ENCODE measurements at places on chromosomes 7 and 10.

GRCh38 chr10:88883448-88883809 lies 3.4 kb downstream of the STAMBPL1 start:
- no peak for DNase-seq

GRCh38 chr7:121547544-121548092 lies 151.5 kb upstream of the FAM3C start:
- no peak for DNase-seq

GRCh38 chr10:110710621-110711020 lies 66.5 kb downstream of the RBM20 start:
- DNase-seq: no peak

DNA sequence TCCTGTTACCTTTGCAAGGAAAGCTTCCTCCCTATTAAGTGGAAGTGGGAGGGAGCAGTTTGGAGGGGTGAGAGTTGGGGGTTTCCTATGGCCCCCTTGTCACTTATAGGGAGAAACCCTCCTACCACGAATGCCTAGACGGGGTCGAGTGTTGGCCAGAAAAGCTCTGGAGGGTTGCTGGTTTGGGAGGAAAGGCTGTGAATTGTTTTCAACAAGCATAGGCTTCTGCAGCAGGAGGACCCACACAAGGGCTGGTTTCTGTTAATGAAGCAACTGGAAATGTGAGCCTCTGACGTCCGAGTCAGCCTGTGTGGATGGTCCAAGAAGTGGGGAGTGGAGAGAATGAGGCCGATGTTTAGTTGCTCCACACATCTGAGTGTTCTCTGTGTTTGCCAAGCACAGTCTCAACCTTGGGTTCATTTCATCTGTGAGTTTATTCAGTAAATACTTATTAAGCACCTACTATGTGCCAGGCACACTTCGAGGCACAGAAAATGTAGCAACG lies 37.3 kb upstream of the LEP start:
- DNase-seq: no peak

DNA sequence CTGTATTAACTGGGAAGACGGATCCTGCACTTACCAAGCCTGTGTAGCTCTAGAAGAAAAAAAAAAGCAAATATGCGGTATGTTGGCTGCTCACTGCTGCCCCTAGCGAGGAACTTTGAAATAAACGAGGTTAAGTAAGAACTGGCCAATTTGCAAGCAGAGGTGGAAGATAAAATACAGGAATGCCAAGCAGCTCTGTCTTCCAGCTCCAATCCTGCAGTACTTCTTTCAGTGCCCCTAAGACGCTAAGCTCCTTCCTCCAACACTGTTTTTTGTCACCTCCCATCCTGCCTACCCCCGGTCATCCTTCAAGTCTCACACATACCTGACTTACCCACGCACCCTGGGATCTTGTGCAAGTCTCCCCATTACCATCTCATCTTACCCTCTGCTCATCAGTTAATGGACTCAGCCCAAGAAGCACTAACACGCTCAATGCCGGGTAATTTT lies 809 bp downstream of the C10orf143 start:
- DNase-seq: peak; percentile 52

- DNase-seq: no peak
These were observed 87.1 kb downstream of the CYP26A1 start for GRCh38 chr10:93160829-93161228.

DNA sequence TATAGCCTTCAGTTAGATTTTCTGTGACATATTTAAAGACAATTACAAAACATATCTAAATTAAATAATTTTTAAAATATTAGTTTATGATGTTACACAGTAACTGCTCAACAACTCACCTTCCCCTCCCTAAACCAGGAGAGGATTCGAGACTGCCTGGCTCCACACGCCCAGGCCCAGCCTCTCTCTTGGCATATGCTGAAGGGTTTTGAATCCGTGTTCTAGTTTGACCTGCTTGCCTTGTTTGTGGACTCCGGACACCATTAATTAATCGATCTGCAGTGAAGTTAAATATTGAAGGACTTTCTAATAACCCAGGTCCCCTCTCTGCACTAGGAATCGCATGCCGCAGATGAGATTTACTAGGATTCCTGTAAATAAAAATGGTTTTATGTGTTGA lies 106.6 kb downstream of the LARP4B start:
- DNase-seq: no peak

DNA sequence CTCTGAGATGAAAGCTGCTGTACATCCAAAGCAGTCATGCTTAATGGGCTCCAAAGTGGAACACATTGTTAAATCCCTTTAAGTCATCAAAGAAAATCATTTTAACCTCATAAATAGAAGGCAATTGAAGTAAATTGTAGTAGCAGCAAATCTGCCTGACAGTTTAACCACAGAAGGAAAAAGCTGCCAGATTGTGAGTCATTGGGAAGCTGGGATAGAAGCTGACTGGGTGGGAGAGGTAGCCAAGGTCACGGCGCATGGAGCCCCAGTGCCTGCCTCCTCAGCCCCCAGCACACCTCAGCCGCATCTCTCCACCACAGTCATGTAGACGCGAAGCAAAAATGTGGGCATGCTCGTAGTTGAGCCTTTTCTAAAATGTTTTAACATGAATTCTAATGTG lies 44.0 kb downstream of the TARP start:
- DNase-seq: no peak

DNA sequence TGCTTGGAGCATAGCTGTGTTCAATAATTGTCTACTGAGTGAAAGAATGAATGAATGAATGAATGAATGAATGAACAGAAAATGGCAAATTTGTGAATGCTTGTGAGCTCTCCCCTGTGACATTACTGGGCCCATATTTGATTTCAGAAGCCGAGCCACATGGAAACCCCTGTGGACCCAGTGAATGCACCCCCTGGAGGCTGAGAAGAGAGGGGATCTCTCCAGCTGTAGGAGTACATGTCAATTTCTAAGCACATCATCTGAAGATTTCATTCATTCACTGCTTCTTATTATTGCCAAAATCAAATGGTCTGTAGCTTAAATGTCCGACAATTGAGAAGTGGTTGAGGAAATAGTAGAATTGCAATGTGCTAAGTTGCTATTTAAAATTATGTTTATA lies 58.3 kb upstream of the DOCK1 start:
- no peak for DNase-seq

DNA sequence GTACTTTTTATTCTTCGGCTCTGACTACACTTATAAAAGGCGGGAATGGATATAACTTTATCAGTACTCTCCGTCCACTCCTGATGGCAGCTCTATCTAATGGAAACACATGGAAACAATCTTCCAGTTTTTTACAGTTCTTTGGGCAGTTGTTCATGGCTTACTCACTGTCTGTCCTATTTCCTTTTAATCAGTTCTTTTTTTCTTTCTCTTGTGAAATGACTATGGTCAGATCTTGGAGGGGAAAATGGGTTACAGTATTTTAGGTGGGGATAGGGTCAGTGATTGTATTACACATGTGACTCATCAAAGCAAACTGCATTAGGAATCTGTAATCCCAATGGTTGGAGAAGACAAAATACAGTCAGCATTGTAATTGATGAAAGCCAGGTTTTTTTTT lies 112.4 kb downstream of the BICC1 start:
- DNase-seq: no peak

GRCh38 chr10:113356794-113357680 lies 195.8 kb upstream of the HABP2 start:
- DNase-seq: no peak

DNA sequence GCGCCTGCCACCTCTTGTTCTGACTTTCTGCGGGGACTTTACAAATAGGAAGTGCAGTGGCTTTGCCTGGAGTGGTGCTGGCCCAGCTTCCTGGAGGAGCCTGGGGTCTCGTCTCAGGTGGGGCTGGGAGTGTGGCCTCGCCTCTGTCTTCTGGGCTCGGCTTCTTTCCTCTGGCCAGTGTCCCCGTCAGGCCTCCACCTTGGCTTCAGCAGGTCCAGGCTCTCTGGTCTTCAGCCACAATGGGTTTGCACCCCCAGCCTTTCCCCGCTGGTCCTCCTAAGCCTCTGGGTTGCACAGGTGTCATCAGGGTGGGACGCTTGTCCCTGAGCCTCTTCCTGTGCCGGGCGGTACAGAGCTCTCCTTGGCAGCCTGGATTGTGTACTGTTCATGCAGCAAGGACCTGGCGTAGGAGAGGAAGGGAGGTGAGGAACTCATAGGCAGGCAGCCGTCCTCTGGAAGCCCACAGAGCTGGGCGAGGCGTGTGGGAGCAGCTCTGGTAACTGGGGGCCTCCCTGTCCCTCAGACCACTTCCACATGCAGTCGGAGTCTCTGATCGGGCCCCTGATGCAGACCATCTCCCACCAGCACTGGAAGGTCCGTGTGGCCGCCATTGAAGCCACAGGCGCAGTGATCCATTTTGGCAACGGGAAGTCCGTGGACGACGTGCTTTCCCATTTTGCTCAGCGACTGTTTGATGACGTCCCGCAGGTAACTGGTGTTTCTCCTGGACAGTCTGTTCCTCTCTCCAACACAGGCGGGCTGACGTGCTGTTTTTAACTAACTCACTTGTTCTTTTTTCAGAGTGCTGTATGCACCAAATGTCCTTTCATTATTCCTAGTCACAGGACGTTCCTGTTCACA lies 2.3 kb upstream of the PRKAR1B start:
- no peak for DNase-seq

- no peak for DNase-seq
These were observed 174.8 kb downstream of the PTEN start for GRCh38 chr10:88038268-88038667.

GRCh38 chr10:130661419-130661818 lies 525.2 kb downstream of the GLRX3 start:
- no peak for DNase-seq

- no peak for DNase-seq
These were observed 14.7 kb upstream of the CAMK2G start for GRCh38 chr10:73889014-73889413.

DNA sequence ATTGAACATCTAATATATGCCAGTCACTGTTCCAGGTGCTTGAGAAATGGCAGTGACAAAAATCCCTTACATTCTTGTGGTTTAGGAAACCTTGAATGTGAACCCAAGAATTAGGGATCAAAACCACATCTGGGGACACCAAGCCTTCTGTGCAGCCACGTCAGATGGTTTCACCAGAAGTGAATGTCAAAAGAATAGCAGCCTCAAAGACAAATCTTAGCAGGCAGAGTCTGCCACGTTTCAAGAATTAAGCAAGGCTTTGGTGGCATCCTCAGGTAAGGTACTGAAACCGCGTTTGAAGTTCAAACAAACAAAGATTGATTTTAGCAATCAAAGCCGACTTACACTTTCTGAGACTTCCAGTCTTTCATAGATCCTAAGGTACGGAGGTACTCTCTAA lies 225.5 kb upstream of the GNAI1 start:
- DNase-seq: no peak

DNA sequence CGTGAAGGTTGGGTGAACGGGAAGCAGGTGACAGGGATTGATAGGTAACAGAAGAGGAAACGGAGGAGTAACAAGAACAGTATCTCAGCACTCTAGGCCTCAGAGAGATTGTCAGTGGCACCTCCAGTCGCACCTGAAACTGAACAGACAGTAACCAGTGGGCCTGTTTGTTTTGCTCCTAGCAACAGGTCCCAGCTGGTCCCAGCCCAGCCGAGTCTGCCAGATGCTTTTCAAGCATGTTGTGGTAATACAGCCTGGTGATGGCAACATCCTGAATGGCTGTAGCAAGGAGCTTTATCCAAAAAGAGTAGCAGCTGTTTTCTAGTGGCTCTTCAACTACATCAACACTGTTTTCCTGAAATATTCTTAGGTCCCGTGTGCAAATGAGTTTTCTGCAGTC lies 4.7 kb downstream of the CACNB2 start:
- DNase-seq: no peak

- no peak for DNase-seq
These were observed 74.5 kb downstream of the DNAJC1 start for GRCh38 chr10:21929070-21929469.

DNA sequence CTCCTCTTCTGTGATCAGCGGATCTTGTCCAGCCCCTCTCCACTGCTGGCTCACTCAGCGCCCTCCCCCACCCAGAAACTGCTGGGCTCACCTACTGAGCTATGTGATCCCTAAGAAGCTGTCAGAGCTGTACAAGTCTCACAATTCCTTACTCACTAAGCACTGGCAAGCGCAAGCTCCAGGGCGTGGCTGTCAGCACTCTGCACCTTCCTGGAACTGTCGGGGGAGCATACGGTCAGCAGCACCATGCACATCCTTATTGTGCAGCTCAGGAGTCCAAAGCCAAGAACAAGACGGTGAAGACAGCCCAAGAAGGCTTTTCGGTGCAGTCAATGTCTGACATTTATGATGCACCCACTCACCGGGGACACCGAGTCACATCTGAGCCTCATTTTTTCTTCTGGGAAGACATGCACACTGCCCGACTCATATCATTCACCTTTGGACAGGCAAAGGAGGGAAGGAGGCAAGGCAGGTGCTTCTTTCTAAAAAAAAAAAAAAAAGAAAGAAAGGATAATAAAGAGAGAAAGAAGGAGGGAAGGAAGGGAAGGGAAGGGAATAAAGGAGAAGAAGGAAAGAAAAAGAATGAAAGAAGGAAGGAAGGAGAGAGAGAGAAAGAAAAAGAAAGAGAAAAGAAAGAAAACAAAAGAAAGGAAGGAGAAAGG lies 56.3 kb downstream of the ASB13 start:
- DNase-seq: no peak

GRCh38 chr10:113060201-113061053 lies 110.4 kb downstream of the TCF7L2 start:
- no peak for DNase-seq

DNA sequence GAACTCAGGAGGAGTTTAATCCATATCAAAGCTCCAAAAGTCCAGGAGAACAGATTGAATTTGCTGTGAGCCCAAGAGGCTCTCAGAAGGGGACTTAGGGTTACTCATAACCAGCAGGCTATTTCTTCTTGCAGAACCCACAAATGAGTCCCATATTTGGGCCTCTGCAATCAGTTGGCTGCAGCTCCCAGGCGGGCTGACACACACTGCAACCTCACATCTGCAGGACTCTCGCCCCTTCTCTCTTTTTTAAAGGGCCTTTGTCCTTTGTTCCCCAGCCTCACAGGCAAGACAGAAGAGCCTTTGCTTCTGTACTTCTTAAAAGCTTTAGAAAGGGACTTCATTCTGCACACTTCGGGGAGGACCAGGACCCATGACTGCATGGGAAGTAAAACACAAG lies 26.7 kb downstream of the CREB3L2 start:
- DNase-seq: no peak

Measured in stimulated activated CD4-positive, alpha-beta T cell treated with anti-CD3 and anti-CD28 coated beads, TNF-alpha, amount 100 ng/mL, for 4 hours (primary cell).